ENCODE measurements at places on chromosomes 2 and 18.

DNA sequence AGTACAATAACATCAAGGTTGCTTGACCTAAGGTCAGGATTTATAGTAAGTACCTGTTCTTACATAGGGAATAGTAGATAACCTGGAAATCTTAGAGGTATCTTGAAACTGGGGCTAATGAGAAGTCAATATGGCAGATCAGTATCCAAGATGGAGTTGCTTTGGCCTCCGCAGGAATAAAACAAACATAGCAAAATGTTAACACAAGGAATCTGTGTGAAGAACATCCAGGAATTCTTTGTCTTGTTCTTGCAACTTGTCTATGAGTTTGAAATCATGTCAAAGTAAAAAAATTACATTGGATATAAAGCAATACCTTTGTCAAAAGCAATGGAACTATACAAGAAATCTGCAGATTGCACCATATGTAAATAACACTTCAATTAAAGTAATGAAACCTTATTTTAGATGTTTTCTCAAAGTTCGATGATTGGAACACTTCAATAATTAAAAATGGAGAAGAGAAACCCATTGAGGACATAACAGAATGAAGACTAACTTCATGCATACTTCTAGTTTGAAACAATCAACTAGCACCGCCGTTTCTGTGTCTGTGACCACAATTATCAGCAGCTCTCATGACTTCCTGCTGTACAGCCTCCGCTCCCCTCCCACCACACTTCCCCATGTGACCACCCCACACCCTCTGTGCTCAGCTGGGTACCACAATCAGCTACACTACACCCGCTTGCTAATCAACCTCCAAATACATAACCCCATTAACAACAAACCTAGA is 27.6 kb downstream of the C2orf76 start:
- H3K4me1 ChIP-seq = no peaks in the 10 kb centered on the region
- peak; percentile 59 for DNase-seq
- H3K36me3 ChIP-seq = peaks cover 9% of the 10 kb centered on the region
- H3K4me3 ChIP-seq = no peak overlapping the region

- H3K27me3 ChIP-seq = no peaks in the 10 kb centered on the region
- H3K4me3 ChIP-seq = no peak overlapping the region
- no peaks in the 10 kb centered on the region for H3K4me1 ChIP-seq
- H3K36me3 ChIP-seq = no peaks in the 10 kb centered on the region
- H3K27ac ChIP-seq = no peak overlapping the region
Observed at GRCh38 chr2:157920736-157921135, 44.6 kb upstream of the ACVR1 start.

DNA sequence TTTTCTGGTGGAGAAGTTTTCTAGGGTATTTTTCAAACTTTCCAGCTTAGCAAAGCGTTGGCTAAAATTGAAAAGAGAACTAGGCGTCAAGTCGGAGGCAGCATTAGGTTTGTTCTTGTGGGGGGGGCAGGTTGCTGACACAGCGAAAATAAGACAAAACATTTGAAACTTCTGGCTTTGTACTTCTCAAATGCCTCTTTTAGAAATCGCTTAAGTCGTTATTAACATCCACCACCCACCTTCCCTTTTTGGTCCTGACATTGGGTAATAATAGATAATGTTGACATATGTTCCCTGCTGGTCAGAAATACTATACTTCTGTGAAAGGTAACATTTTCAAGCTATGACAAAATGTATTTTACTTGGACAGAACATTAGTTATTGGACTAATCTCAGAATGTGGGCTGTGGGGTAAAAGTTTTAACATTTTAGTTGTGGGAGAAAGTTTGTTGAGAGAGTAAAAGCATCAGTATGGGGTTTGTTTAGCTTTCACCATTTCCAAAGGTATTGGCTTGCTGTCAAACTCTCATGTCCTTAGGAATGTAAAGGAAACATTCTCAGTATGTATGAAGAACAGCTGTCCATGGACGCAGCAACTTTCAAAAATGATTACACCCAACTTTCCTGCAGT is 88.1 kb upstream of the ZEB2 start:
- H3K27me3 ChIP-seq = no peaks in the 10 kb centered on the region
- DNase-seq = no peak
- peak overlapping the region; percentile 62 for H3K27ac ChIP-seq
- H3K36me3 ChIP-seq = no peaks in the 10 kb centered on the region

- H3K27ac ChIP-seq = no peak overlapping the region
- no peaks in the 10 kb centered on the region for H3K36me3 ChIP-seq
- no peak overlapping the region for H3K4me3 ChIP-seq
- H3K27me3 ChIP-seq = no peaks in the 10 kb centered on the region
- DNase-seq = no peak
Observed at GRCh38 chr18:78447211-78447610, 532.4 kb upstream of the SALL3 start.

DNA sequence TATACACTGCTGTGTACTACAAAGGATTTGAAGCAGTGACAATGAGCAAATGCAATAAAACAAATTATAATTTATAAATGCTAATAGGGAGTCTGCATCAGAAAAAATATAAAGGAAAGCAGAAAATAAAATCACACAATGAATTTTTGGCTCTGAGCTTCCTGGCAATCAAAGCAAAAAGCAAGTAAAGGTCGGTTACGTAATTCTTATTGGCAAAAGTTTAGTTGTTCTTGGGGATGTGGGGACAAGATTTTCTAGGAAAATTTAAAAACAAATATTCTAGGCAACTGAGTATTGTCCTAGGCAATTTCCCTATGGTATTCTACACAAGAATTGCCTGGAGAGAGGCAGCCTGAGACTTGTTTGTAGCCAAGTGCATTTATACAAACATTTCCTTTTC is 1.8 kb downstream of the ORC2 start:
- no peak for DNase-seq
- H3K4me3 ChIP-seq = peak overlapping the region; percentile 76
- H3K36me3 ChIP-seq = peaks cover 9% of the 10 kb centered on the region
- H3K4me1 ChIP-seq = peaks cover 34% of the 10 kb centered on the region

DNA sequence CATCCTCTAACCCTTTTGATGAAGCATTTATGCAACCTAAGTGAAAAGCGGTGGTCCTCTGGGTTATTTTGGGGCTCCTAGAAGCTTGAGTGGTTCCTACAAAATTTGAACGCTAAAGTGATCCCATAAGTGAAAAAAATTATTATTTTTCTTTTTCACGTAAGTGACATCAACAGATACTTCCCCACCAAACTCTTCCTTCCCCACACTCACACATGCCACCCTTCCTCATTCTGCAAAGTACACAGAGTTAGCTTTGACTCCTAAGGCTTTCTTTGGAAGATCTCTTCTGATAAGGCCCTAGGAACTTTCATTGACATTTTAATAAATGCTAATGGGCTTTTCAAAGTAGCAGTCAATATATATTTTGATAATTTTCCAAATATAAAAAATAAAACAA is 109.7 kb downstream of the DOCK10 start:
- no peaks in the 10 kb centered on the region for H3K27me3 ChIP-seq
- DNase-seq = no peak
- H3K36me3 ChIP-seq = peaks cover 6% of the 10 kb centered on the region
- H3K4me1 ChIP-seq = peaks cover under 1% of the 10 kb centered on the region

DNA sequence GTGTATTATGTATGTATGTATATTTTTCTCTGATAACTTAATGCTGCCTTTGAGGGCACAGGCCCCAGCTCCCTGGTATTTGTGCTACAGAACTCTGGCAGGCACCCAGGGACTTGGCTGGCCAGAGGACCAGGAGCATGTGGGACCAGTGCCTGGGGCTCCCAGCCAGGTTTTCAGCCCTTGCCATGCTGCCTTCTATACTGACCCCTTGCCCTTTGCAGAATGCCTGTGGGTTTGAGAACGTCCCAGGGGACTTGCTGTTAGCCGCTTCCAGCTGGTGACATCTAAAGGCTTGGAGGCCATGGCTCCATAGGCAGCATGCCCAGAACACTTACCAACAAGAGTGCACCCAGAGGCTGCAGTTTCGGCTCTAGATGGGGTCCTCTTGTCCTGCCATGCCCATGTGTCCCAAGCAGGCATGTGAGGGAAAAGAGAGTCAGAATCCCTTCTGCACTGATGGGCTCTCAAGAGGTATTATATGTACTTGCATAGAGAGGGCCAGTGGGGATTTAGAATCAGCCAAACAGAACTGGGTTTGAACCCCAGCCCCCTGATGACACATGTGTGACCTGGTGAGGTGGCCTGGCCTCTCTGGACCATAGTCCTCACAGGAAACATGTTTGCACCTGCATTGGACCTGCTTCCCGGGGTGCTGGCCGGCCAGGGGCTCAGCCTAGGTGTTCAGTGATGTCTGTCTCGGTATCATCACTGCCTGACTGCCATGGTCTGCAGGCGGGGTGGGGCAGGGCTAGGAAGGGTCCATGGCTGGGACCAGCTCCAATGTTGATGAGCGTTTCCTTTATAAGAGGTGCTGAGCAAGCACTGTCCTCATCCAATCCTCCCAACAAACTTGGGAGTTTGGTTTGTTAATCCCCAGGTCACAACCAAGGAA is 119.2 kb upstream of the FHL2 start:
- no peak for DNase-seq
- no peaks in the 10 kb centered on the region for H3K4me1 ChIP-seq
- no peak overlapping the region for H3K27ac ChIP-seq
- no peaks in the 10 kb centered on the region for H3K36me3 ChIP-seq

DNA sequence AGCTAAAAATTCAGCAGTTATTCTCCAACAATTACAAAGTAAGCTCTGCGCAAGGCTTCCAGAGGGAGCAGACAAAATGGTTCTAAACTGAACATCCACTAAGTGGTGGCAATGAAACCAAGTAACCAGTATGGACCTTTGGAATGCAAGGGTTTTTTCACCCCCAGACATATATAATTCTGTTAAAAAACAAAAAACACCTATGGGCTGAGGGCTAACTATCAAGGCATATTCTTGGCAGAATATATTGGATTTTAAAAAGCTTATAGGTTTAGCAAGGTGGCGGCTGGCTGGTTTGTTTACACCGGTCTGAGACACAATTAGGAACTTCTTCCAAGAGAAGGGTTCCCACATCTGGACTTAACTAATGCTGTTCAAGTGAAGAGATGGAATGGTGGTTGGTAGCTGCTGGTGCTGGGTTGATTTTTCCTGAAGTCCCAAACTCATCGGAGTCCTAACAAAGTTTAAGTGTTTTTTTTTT is 2.8 kb downstream of the ZFP36L2 start:
- peaks cover 37% of the 10 kb centered on the region for H3K4me1 ChIP-seq
- no peak for DNase-seq
- H3K36me3 ChIP-seq = peaks cover 24% of the 10 kb centered on the region
- peak overlapping the region; percentile 83 for H3K4me3 ChIP-seq
- no peaks in the 10 kb centered on the region for H3K27me3 ChIP-seq
- peak overlapping the region; percentile 99 for H3K27ac ChIP-seq

GRCh38 chr2:240206630-240207029 is 66.2 kb upstream of the OTOS start:
- no peaks in the 10 kb centered on the region for H3K36me3 ChIP-seq
- no peak overlapping the region for H3K4me3 ChIP-seq
- DNase-seq = no peak
- H3K27me3 ChIP-seq = peaks cover 36% of the 10 kb centered on the region
- no peak overlapping the region for H3K27ac ChIP-seq

- no peak for DNase-seq
- H3K27me3 ChIP-seq = no peaks in the 10 kb centered on the region
- H3K4me3 ChIP-seq = no peak overlapping the region
- no peaks in the 10 kb centered on the region for H3K4me1 ChIP-seq
Observed at GRCh38 chr18:7535436-7536205, 31.5 kb upstream of the PTPRM start.

DNA sequence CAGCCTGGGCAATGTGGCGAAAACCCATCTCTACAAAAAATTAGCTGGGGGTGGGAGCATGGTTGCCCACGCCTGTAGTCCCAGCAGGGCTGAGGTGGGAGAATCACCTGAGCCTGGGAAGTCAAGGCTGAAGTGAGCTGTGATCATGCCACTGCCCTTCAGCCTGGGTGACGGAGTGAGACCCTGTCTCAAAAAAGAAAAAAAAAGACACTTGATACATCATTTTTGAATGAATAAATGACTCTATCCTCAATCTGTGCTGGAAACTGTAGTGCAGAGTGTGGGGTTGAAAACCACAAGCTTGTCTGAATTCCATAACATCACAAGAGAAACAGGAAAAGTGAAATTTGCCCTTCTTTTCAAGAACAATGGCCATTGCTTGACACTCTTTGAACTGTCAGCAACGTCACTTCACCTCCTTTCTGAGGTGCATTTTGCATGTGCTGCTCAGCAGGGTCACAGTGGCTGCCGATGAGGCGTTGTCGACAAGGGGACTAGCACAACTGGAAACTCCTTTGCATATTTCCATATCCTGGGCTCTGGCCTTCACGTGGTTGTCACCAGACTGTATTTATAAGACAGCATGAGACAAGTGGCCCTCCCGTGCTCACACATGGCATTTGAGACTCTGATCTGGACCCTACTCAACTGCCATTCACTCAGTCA is 54.2 kb downstream of the DDX1 start:
- H3K4me1 ChIP-seq = no peaks in the 10 kb centered on the region
- DNase-seq = no peak
- no peak overlapping the region for H3K27ac ChIP-seq
- H3K36me3 ChIP-seq = peaks cover 11% of the 10 kb centered on the region

- no peaks in the 10 kb centered on the region for H3K27me3 ChIP-seq
- H3K27ac ChIP-seq = no peak overlapping the region
- H3K36me3 ChIP-seq = no peaks in the 10 kb centered on the region
Observed at GRCh38 chr2:2621855-2622254, 290.8 kb upstream of the MYT1L start.

DNA sequence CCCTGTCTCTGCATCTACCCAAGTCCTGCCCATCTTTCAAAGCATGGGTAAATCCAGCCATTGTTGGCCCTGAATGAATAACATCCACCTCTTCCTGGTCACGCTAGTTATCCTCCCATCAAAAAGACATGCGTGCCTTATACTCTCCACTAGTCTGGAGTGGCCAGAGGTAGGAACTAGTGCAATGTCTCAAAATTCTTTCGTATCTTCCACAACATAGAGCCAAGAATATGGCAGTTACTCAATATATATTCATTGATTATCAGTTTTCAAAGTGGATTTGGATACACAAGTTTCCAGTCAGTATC is 8.9 kb downstream of the APOB start:
- no peak overlapping the region for H3K4me3 ChIP-seq
- H3K4me1 ChIP-seq = no peaks in the 10 kb centered on the region
- H3K27me3 ChIP-seq = no peaks in the 10 kb centered on the region
- no peaks in the 10 kb centered on the region for H3K36me3 ChIP-seq
- no peak overlapping the region for H3K27ac ChIP-seq

- peaks cover 6% of the 10 kb centered on the region for H3K4me1 ChIP-seq
- DNase-seq = no peak
- no peak overlapping the region for H3K4me3 ChIP-seq
- peaks cover 98% of the 10 kb centered on the region for H3K27me3 ChIP-seq
- no peak overlapping the region for H3K27ac ChIP-seq
- no peaks in the 10 kb centered on the region for H3K36me3 ChIP-seq
Observed at GRCh38 chr2:10078704-10079265, 1.4 kb downstream of the CYS1 start.
